ENCODE measurements at places on chromosomes 12 and 14.

GRCh38 chr14:49865431-49865859 lies 12.9 kb upstream of the NEMF start:
- peak; percentile 28 for DNase-seq

DNA sequence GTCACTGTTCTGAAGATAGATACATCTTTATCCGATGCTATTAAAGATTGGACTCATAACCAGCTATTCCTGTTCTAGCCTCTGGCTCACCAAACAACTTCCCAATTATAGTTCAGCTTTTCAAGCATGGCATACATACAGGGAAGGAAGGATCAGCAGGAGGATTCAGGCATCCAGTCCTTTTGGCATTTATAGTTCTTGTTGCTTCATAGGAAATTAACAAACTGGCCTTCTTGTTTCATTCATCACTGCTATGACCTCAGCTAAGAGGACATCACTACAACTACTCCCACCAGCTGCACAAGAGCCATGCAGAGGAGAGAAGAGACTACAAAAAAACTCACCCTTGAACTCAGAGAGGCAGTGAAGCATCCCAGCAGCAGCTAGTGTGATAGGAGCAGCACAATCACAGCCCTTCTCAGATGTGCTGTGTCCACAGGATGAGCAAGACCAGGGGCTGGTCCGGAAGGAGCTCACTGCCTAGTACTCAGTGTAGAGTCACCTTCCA lies 100.5 kb downstream of the SPTSSA start:
- DNase-seq = no peak

DNA sequence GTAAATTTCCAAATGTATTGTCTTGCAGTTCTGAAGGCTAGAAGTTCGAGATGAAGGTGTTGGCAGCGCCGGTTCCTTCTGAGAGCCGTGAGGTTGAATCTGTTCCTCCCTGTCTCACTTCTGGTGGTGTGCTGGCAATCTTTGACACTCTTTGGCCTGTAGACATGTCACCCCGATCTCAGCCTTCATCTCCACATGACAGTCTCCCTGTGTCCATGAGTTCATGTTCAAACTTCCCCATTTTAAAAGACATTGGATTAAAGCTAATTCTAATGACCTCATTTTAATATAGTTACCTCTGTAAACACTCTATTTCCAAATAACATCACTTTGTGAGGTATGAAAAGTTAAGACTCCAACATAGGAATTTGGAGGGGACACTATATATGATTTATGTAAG lies 4.1 kb upstream of the RBM19 start:
- DNase-seq = no peak

- DNase-seq = no peak
These were observed at the start of gene KDM2B for GRCh38 chr12:121580959-121581685. KDM2B (minus strand) TSS chr12:121581023; CDS start chr12:121580911, 112 bp downstream.

GRCh38 chr12:53803703-53804102 lies 51.9 kb upstream of the CISTR start:
- no peak for DNase-seq

GRCh38 chr12:68904351-68904962 lies 28.5 kb downstream of the CPM start:
- DNase-seq = no peak

- DNase-seq = no peak
These were observed 3.5 kb upstream of the SENP1 start for GRCh38 chr12:48109424-48109823.

DNA sequence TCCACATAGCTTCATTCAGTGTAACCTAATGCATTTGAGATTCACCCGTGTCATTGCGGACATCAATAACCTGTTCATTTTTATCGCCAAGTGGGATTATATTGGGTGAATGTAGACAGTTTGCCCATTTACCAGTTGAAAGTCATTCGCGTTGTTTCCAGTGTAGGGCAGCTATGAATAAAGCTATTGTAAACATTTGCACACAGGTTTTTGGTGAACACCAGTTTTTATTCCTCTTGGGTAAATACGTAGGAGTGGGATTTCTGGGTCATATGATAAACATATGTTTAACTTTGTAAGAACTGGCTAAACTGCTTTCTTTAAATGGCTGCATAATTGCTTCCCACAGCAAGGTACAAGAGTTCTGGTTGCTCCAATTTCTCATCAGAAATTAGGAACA lies 33.6 kb downstream of the C14orf132 start:
- no peak for DNase-seq

GRCh38 chr12:17342381-17342961 lies 736.5 kb upstream of the LMO3 start:
- no peak for DNase-seq

DNA sequence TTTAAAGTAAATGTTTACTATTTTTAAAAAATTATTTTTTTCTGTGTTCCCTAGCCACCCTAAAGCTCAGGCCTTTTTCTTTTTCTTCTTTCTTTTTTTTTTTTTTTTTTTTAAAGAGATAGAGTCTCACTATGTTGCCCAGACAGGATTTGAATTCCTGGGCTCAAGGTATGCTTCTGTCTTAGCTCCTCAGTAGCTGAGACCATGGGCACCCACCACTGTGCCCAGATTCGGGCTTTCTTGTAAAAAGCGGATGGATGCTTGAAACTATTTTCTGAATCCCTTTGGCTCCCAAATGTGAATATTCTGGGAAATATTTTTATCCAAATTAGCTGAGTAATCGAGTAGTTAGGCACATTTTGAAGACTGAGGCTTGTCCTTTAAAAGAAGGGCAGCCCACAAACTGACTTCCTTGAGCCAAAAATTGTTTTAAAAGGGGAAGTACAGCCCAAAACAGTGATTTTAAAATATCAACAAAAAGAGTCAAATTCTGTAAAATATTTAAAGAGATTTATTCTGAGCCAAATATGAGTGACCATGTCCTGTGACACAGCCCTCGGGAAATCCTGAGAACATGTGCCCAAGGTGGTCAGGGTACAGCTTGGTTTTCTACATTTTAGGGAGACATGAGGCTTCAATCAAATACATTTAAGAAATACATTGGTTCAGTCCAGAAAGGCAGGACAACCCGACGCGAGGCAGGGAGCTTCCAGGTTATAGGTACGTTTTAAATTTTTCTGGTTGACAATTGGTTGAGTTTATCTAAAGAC lies 28.8 kb upstream of the HIGD1C start:
- no peak for DNase-seq

DNA sequence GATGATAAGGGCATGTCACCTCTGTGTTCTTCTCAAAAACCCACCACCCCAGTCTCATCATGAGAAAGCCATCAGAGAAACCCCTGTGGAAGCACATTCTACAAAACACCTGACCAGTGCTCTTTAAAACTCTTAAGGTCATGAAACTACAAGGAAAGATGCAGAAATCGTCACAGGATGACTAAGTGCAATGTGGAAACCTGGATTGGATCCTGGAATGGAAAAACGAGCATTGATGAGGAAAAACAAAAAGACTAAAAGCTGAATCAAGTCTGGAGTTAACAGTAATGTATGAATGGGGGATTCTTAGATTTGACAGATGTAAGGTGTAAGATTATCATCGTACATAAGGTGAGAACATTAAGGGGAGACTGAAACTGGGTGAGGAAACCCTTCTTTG lies 211.0 kb downstream of the TBX5 start:
- DNase-seq = no peak

- no peak for DNase-seq
These were observed 4.5 kb downstream of the TMED8 start for GRCh38 chr14:77372304-77372841.

GRCh38 chr12:29150462-29150861 lies 1.4 kb downstream of the FAR2 start:
- no peak for DNase-seq

- no peak for DNase-seq
These were observed 12.3 kb upstream of the DYNLL1 start for GRCh38 chr12:120483621-120484020.

DNA sequence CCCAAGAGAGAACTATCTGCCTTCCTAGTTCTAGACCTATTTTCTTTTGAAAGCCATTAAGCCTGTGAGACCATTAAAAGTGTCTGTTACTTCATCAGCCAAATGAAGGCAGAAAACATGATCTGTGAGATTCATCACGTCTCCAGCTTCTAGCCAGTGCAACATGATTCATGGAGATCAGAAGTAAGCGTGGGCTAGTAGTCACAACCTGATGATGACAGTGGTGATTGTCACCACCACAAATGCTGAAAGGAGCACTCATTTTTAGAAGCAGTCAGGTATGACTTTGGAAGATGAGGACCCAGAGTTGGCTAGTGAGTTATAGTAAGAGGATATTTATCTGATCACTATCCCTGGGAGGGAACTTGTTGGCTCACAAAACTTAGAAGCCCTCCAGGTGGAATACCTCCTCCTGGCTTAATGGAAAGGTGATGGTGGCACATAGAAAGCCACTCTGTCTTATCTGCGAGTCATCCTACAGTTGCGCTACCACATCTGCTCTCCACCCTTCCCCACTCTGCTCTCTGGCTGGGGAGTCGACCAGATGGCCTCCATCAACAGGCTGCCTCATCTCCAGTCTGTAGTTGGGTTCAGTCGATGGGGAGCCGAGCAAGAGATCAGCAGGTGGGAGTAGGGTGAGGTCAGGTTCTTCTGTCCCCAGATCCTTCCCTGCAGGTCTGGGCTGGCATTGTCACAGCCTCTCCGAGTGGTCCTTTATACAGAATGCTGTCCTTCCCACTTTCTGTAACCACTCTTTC lies 317.6 kb upstream of the FKBP4 start:
- no peak for DNase-seq

DNA sequence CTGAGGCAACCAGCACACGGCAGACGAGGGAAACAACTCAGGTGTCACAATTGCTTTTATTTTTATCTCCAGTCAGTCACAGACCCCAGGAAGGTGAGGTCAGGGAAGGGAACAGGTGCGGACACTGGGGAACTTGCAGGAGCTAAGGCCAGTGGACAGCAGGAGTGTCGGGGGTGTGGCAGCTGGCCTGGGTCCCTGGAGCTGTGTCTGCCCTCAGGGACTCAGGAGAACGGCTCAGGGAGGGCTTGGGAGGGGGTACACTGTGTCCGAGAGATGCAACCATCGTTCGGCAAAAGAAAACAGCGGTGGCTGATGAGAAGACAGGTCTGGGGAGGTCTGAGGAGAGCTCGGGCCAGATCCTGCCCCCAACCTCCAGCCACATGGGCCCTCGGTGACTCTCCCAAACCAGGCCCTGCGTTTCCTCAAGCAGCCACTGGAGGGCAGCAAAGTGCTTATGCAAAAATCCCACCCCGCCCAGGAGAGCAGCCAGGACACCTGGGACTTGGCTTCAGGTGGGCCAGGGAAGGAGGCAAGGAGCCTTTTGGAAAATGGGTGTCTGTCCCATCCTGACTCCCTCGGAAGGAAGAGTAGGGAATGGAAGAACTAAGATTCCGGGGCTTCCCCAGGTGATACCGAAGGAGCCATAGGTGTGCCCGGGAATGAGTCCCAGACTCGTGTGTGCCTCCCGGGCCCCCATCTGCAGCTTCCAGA lies 24.1 kb upstream of the BCDIN3D start:
- peak; percentile 66 for DNase-seq

- DNase-seq = no peak
These were observed 25.0 kb downstream of the NTF3 start for GRCh38 chr12:5456906-5457305.

DNA sequence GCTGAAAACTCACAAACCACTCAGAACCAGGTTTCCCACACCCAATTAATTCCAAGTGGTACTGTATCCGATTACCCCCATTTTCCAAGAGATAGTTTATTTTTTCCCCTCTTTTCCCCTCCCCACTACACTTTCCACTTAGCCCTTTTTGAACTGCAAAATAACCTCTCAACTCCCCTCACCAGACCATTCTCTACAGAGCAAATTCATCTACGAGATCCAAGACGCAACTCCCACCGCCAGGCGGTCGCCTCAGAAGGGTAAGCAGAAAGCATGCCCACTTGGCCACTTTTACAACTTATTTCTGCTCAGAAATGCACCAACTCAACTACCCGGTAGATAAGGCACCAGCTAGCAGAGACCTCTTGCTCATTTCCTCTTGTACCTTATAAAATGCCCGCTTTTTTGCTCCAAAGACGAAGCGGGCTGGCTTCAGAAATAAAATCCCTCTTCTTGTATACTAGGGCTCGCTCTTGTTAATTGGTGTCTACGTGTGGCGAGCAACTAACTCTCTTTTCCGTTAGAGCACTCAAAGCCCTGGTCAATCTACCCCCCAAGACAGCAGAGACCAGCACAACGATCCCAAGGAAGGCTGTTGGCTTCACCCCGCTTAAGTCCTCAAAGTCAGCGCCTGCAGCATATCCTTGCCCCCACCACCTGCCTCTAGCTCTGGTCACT lies 910 bp upstream of the SRP54 start:
- DNase-seq = no peak

DNA sequence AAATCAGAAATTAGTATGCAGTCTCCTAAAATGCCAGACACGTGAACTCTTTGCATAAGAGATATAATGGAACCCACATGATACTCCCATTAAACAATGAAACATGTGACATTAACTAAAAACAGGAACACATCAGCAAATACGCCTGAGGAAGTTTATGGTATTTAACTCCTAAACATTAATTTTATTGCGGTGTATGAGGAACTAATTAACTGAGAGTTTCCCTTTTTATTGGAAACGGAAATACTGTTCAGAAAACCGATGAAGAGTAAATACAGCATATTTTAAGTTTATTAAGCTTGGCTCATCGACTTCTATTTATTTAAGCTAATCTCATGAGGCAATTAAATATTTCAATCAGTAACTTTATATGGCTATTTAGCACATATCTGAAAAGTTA lies 290.3 kb downstream of the SOX5 start:
- no peak for DNase-seq

- DNase-seq = no peak
These were observed 8.5 kb downstream of the RACGAP1 start for GRCh38 chr12:50016501-50017475.

- no peak for DNase-seq
These were observed 406.9 kb downstream of the TMEM121 start for GRCh38 chr14:105933238-105933637.

DNA sequence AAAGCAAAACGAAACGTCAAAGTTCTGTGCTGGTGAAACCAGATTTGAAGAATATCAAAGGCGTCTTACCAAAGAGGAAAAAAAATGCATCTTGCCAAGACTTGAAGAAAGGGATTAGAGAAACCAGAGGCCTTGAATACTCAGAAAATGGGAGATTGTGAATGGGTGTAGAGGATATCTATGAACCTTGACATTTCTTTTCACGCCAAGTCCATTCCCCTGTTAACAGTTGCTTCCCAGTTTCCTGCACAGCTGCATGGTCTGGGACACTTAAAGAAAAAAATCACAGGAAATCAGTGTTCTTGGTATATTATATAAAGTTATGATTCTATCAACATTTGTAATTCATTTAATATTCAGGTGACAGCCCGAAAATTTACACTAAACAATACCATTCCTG lies 1.4 kb upstream of the GTF2A1 start:
- DNase-seq = no peak

DNA sequence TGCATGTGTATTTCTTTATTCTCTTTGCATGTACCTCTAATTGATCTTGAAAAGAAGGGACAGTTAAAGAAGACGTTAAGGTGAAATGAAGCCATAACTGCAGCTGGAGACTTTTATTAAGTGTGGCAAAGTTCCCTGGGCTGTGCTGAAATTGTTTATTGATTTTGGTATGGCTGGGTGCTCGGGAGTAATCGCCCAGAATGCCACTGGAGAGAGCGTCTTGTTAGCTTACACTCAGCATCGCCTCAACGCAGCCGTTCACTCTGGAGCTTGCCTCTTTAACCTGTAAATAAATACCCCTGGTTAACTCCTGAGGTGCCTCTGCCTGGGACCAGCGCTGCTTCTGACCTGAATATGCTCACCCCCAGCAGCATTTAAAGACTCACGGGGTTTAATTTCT lies 98.6 kb downstream of the GPATCH2L start:
- no peak for DNase-seq

All from A549 (cell line).